Stimulated activated naive CD4-positive, alpha-beta T cell (primary cell): ENCODE measurements at places on chromosomes 4 and X.
A peak's percentile ranks its signal among the peaks of the same experiment; 100 is the strongest.

DNA sequence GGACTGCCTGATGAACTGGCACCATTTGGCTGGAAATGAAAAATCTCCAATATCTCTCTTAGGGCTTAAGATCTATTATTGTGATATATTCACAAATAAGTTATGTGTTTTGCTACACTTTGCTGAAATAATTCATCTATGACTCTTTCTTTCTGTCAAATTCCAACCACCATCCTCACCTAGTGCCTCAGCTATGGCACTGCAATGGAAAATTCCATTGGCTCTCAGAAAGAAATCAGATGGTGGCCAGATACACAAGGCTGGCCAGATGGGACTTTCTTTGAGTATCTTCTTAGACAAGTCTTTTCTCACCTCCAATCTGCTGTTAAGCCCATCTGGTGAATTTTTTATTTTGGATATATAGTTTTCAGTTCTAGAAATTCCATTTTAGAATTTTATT is 28.0 kb downstream of the NAT8L start:
- DNase-seq = no peak

DNA sequence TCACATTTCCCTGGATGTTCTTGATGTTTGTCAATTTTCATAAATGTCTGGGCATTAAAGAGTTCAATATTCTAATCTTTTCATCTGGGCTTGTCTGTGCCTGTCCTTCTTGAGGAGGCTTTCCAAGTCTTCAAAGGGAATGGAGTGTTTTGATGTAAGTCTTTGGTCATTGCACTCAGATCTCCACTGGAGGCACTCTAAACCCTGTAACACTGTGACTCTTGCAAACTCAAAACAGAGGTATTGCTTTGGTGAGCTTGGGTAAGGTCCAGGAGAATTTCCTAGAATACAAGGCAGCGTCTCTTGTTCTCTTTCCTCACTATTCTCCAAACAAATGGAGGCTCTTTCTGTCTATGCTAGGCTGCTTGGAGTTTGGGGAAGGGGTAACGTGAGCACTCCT is 1118.1 kb upstream of the PABPC4L start:
- no peak for DNase-seq

DNA sequence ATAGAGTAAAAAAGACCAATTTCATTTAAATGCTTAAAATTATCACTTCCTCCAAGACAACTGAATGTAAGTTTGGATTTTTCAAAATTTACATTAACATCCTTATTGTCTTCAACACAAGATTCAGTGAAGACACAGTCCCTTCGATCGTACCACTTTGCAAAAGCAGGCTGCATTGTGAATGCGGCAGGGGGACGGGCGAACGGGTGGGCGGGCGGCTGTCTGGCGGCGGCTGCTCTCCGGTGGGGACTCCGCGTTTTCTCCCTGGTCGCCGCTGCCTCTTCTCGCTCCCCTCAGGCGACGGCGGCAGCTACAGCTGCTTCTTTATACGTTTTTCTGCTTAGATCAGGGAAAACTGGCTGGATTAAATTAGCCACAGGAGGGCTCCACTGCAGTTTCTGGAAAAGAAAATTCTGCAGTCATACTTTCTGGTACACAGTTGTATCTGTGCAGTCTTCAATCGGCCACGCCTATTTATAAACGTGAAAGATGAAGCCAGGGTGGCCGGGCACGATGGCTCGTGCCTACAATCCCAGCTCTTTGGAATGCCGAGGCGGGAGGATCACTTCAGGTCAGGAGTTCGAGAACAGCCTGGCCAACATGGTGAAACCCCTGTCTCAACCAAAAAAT is 33.9 kb upstream of the HPF1 start:
- no peak for DNase-seq

DNA sequence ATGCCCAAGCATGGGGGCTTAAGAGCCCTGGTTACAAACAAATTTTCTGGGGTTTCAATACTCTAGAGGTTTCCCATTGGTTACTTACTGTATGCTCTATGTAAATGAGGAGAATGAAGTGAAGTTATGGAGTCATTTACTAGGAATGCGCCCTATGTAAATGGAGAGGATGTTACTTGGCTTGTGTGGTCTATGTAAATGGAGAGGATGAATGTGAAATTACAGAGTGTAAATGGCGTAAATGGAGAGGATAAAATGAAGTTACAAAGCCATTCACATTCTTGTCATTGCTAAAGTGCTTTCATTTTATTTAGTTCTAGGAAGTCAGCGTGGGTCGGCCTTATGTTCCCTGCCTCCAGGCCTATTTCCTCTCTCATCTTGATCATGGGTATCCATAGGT is 810.5 kb upstream of the ADGRL3 start:
- no peak for DNase-seq

GRCh38 chr4:36233567-36234266 is 10.6 kb downstream of the ARAP2 start:
- DNase-seq = no peak

DNA sequence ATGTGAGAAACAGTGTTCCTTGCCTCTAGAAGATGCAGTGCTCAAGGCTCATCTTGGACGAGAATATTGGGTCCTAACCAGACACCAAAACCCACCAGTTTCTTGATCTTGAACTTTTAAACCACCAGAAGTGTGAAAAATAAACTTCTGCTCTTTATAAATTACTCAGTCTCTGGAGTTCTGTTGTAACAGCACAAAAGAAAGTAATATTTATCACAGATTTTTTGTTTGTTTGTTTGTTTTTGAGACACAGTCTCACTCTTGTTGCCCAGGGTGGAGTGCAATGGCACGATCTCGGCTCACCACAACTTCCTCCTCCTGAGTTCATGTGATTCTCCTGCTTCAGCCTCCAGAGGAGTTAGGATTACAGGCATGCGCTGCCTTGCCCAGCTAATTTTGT is 371.1 kb upstream of the NDST4 start:
- no peak for DNase-seq

- no peak for DNase-seq
Measured at GRCh38 chrX:13144927-13145655, 100.7 kb upstream of the FAM9C start.

GRCh38 chr4:164224871-164225270 is 529.1 kb upstream of the SMIM31 start:
- no peak for DNase-seq

DNA sequence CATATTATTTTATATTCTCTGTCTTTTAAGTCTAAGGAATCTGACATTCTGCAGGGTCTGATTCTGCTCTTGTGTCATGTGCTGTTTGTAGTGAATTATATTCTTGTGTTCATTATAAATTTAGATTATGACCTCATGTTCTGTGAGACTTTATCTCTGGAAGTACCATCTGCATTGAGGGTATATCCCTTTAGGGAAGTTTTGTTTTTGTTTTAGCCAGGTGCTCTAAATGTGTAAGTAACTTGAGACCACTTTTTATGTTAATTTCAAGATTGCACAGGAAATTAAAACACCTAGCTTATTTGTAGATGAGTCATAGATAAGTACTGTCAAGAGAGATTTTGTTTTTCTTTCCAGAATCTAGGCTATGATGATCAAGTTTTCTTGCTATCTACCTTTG is 35.0 kb upstream of the DKK2 start:
- DNase-seq = no peak

- DNase-seq = no peak
Measured at GRCh38 chr4:78074759-78075158, 17.6 kb downstream of the FRAS1 start.

- peak; percentile 37 for DNase-seq
Measured at GRCh38 chr4:139229534-139230039, 50.4 kb downstream of the MGARP start.

GRCh38 chrX:39112143-39112542 is 310.9 kb downstream of the MID1IP1 start:
- DNase-seq = no peak

DNA sequence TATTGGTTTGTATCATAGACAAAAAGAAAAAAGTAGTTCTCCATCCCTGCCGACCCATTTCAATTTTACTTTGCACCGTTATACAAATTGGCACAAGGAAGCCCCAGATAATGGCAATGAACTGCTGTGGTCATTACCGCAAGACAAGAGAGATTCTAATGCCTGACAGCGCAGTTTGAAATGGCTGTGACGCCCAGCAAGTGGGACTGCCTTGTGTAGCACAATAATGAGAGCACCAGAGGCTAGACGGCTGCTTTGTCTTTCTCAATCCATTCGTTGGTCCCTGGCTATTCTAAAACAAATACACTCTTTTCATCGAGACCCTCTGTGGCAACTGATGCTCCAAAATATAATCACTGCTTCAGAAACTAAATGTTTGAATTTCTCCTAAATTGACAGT is 192.4 kb upstream of the NEIL3 start:
- DNase-seq = no peak

GRCh38 chr4:154677923-154678322 is 65.5 kb upstream of the FGG start:
- DNase-seq = no peak

GRCh38 chrX:39907964-39908661 is 189.6 kb downstream of the BCOR start:
- no peak for DNase-seq

DNA sequence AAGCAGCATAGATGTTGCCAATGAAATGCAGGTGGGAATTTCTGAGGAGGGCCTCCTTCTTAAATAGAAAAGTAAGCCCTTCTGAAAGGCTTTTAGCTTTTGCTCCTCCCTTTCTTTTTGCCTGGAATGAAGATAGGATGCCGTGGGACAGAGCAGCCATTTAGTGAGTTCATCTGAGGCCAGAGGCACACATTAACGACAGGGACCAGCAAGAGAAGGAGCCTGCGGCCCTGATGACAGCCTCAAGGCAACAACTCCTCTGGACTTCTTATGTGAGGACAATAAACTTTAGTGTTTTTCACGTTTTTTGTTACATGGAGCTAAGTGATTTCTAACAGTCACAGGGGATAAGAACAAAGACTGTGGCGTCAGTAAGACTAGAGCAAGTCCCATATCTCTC is 1.1 kb upstream of the BDH2 start:
- DNase-seq = no peak

DNA sequence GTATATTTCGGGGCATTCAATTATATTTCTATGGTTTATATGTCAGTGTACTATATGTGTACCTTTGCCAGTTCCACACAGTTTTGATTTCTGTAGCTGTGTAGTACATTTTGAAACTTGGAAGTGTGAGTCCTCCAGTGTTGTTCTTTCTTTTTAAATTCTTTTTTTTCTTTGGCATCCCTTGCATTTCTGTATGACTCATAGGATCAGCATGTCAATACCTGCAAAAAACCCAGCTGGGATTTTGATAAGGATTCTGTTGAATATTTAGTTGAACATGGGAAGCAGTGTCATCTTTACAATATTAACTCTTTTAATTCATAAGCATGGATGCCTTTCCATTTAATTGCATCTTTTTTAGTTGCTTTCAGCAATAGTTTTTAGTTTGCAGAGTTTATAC is 100.0 kb downstream of the SH3BGRL start:
- no peak for DNase-seq

- DNase-seq = no peak
Measured at GRCh38 chr4:14049946-14050345, 422.4 kb upstream of the BOD1L1 start.

DNA sequence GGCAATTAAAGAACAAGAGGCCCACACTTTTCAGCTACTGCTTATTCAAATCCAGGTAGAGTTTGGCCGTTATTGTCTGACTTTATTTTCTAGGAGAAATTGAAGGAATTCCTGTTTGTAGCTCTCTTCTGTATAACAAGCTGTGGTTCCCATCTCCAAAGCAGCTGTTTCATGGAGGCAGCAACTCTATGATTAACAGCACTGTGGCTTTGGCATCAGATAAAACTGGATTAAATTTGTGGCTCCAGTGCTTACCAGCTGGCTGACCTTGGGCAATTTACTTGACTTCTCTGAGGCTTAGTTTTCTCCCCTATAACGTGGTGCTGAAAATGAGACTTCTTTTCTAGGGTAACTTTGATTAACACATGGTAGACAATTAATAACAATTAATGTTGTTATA is 28.1 kb downstream of the SLC30A9 start:
- no peak for DNase-seq

DNA sequence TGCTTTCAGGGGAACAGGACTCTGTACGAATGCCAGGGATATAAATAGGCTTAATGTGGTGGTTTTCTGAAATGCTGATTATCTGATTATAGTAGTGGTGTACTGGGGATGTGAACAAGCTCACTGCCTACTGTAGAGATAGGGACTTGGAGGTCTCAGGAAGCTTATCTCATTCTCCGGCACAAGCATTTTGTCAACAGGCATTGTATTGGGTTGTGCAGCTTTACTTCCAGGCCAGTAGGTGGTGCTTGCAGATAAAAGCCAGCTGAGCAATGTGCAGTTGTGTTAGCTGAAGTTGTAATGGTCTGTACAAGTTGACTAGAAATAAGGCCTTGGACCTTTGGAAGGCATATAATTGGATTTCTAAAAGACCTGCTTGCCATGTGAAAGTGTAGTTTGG is 49.5 kb upstream of the TMLHE start:
- DNase-seq = no peak
